Activated T-helper 17 cell treated with anti-CD3 and anti-CD28 coated beads, Interleukin-2, amount 50 U/mL, for 72 hours (primary cell): ENCODE measurements at places on chromosomes 5 and 9. TPM values are rescaled to one million over a fixed set of nuclear protein-coding genes. Genes with fewer than 3 reads are reported as not detected.

The IRX4 gene
- not detected for total RNA-seq

- ATAC-seq, result no peak
Measured at GRCh38 chr5:5257353-5257752, 117.2 kb downstream of the ADAMTS16 start.

DNA sequence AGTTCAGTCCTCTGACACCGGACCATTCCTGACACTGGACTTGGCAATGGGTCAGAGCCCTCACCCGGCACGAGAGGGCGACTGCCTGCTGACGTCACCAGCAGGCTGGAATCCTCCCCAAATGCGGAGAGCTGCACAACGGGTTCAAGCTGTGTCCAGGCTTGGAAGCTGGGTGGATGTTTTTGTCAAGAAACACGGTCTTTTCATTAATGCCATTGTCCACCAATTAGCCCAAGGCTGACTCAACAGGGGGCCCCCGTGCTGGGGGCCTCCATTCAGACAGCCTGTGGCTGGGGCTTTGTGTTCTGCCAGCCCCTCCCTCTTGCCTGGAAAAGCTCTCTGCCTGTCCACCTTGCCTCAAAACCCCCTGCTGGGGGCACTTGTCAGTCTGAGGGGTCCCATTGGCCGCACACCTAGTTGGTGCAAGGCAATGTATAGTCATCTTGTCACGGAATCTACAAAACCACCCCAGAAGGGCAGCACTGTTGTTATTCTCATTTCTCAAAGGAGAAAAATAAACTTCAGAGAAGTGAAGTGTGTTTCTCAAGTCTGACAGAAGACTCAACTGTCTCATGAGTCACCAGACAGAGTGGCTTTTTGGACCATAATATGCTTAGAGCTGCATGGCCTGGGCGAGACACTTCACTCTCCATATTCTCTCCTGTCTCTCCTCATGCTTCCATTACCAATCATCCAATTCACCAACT lies 24.6 kb downstream of the NDUFA8 start:
- no peak for ATAC-seq

The EQTN gene
- not detected for total RNA-seq

- peak; percentile 42 for ATAC-seq
Measured at GRCh38 chr5:131274326-131275063, 10.6 kb downstream of the CDC42SE2 start.

GRCh38 chr5:122369253-122369815 lies 57.3 kb downstream of the SNCAIP start:
- ATAC-seq, result no peak

- no peak for ATAC-seq
Measured at GRCh38 chr9:107638521-107639310, 149.1 kb upstream of the KLF4 start.

DNA sequence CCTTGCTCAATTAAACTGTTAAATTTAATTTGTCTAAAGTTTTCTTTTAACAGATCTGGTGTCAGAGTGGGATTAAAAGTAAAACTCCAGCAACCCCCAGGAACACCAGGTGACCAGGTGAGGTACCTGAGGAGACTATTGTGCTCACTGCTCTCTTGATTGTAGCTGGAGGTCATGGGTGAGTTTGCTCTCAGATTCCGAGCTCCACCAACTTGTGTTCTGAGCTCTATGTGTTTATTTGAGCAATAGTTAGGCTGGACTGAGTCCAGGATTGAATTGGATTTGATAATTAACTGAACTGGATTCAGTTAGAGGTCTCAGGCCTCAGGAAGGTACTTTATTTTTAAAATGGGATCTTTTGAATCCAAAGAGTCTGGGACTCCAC lies 17.9 kb upstream of the SCGB3A2 start:
- ATAC-seq, result no peak

DNA sequence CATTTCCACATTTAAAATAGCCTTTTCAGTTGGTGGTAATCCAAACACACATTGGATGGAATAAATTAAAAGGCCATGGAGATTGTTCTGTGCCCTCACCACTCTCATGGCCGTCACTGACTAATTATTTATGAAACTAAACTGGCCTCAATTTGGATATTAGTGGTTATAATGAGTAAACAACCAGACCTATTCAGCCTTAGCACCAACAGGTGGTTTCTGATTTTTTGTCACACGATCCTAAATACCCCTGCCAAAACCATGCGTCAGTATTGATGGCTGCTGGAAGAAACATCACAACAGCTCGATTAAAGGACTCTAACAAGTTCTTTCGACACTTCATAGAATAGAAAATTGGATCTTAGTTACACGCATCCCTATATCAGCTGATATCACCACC lies 276.0 kb upstream of the DAP start:
- ATAC-seq, result no peak

DNA sequence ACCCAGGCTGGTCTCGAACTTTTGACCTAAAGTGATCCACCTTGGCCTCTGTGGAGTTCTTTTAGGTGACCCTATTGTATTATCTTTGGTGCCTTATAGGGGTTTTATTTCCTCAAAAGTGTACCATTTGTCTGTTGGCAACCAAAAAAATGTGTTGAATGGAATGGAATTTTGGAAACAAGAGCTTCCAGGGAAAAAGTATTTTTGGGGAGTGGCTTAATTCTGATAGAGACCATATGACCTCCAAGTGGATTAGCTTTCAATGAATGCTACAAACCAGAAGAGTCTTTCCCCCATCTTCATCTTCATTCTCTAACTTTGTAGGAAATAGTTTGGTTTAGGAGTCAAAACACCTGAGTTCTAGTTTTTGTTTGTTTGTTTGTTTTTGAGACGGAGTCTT lies 3.4 kb upstream of the OGN start:
- ATAC-seq, result no peak

GRCh38 chr5:81290146-81290545 lies 11.2 kb upstream of the ZCCHC9 start:
- no peak for ATAC-seq

DNA sequence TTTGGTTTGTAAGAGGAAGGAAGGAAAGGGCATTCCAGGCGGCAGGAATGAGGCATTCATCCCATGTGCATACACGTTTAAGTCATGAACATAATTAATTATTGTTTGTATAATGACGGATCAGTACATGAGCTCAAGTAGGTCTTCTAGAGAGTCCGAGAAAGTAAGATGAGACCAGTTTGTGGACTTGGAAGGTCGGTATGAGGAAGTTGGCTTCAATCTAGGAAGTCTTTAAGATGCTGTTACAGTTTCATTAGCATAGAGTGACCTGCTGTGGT lies 2.1 kb downstream of the GTF3C4 start:
- no peak for ATAC-seq

DNA sequence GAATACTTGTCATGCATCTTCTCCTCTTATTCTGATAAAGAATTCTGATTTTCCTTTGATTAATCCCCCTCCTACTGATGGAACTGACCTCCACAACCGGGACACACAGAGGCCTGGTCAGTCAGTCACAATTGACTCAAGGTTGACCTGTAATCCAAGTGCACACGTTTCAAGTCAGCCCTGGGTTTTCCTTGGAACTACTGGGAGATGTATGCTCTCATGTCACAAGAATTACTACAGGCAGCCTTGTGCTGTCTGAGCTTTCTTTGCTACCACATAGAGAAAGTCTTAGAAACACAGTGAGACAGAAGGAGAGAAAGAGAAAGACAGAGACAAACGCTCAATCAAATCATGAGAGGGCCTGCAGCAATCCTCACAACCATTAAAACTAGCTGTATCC lies 345.8 kb downstream of the PDE4D start:
- ATAC-seq, result no peak

GRCh38 chr5:167967494-167968177 lies 323.8 kb upstream of the WWC1 start:
- no peak for ATAC-seq

The ANKRD55 gene
- 0.21 TPM for total RNA-seq

DNA sequence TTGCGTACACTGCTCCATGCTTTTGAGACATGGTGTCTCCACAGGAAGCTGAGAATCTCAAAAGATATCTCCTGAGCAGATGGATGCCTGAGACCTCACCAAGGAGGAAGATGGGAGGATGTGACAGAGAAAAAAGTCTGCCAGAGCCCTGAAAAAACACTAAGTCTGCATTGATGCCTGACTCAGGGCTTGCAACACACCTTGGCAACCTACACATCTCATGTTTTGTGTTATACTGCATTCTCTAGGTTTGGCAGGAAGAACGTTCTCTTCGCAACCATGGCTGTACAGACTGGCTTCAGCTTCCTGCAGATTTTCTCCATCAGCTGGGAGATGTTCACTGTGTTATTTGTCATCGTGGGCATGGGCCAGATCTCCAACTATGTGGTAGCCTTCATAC lies 19.2 kb downstream of the SLC22A4 start:
- ATAC-seq, result no peak

The MARCOL gene
- total RNA-seq, result not detected

The BRD9 gene
- total RNA-seq, result 65.2 TPM

GRCh38 chr9:21941337-21941995 lies 52.7 kb downstream of the CDKN2A start:
- no peak for ATAC-seq

The IL5 gene
- total RNA-seq, result not detected

DNA sequence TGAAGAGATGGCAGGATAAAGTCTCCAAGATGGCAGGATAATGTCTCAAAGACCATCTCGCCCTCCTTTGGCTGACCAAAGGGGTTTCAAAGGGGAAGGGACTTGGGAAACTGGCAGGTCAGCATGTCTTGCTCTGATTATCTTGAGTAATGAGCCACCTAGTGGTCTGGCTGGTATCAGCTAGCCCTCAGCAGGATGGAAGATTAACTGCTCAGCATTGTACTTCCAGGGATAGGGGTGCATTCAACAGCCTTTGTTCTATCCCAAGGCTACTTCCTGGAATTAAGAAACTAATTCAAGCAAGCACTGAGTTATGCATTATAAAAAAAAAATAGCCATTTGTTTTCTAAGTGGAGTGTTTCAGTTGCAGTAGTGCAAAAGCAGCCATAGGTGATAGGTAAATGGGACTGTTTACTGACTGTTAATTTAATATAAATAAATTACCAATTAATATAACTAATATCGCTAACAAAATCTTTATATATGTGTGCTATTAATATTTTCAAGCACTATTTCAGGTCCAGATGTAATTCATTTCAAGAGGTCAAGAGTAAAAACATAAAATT lies 555.5 kb downstream of the CDH9 start:
- ATAC-seq, result no peak

DNA sequence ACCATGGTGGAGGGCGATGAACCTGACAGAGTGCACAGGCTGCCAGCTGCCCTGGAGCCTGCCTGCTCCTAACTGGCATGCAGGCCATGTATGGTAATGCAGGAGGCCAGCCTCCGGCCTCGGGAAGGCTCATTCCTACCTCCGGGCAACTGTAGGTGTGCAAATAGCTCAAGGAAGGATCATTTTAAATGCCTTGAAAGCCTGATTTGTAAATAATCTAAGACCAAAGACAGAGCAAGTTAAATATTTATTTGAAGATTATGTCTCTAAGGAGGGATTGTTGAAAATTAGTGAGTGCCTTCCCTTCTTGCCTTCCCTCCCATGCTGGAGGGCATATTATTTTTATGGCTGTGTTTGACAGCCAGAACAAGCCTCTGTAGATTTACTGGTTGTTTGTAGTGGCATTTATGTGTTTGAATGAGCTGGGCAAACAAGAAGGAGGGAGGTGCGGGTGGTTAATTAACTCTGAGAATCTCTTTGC lies 285.7 kb upstream of the TUT7 start:
- no peak for ATAC-seq

DNA sequence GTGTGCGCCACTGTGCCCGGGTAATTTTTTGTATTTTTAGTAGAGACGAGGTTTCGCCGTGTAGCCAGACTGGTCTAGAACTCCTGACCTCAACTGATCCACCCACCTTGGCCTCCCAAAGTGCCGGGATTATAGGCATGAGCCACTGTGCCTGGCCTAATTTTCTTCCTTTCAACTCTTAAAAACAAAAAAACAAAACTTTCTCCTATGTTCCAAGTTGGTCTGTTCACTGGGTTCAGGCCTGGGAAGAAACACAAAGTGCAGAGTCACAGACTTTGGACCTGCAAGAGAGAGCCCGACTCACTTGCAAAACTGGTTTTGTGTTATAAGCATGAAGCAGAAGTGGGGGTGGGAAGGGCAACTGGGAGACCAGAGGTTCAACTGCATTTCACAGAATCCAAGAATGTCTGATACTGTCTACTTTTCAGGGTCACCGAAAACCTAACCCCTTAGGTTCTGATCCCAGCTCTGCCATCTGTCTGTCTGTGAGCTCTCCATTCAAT lies 5.2 kb upstream of the HDHD3 start:
- no peak for ATAC-seq

The OBP2B gene
- total RNA-seq, result not detected

DNA sequence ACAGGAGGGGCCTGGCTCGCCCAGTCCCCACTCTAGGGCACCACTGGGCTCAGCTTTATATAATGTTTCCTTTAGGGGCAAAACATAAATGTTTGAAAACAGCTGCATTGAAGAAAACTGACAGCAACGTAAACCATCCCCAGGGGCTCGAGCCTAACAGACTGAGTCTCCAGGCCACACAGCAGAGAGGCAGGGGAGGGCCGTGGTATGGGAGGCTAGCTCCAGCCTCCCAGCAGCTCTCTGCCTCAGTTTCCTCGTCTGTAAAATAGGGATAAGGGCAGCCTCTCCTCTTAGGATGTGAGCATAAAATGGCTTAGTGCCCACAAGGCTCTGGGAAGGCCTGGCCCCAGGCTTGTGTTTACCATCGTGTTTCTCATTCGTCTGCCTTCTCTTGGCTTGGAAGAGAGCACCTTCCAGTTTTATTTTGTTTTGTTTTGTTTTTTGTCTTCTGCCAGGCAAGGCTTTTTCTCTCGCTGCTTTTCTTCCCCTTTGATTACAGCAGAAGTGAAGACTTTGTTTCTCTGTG lies 2.7 kb downstream of the ANKRD33B start:
- ATAC-seq, result no peak

The ELOVL7 gene
- 0.41 TPM for total RNA-seq

GRCh38 chr5:126631920-126632319 lies 31.2 kb downstream of the PHAX start:
- no peak for ATAC-seq

DNA sequence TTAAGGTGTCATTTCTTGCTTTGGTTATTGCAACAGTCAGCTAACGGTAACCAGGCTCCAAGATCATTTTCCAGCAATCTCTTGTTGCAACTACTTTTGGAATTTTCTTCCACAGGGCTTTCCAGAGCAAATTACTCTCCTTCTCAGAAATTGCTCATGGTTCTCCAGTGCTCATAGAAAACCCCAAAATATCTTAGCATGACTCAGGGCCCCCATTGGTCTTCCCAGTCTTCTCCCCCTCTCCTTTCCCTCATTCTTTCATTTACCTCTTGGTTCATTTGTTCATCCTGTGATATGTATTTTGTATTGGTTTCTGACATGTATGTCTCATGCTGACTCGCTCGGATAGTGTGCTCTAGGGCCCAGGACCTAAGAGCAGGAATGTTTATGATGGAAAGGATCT lies 35.6 kb downstream of the WWC1 start:
- no peak for ATAC-seq

The PCSK1 gene
- total RNA-seq, result not detected

DNA sequence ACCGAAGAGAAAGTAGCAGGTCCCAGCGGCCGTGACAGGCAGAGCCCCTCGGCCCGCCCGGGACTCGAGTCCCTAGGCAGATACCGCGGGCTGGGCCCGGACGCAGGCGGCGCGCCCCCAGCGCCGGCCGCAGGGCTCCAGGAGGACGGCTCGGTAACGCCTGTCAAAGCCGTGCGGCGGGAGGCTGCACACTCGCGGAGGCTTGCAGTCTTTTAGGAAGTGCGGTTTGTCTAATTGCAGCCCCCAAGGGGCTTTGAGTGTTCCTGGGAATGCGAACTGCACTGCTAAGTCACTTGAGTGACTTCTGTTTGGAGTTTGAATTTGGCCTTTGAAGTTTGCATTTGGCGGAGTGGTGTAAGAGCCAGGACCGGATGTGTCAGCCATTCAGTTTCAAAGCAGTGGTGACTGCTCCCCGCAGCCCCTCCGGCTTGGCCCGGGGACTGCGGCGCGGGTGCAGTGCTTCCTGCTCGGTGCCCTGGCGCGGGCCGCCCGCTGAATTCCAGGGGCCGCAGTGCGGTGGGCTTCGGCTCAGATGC lies 1.3 kb downstream of the MAP3K1 start:
- peak; percentile 66 for ATAC-seq
